Esophagus squamous epithelium (tissue), 5 donors: ENCODE measurements at places on chromosomes 16 and 17.
A peak's percentile ranks its signal among the peaks of the same experiment; 100 is the strongest.

- peaks cover 11% of the 10 kb centered on the region for H3K36me3 ChIP-seq
- no peak overlapping the region for H3K27ac ChIP-seq
- no peak for DNase-seq
- peaks cover 19% of the 10 kb centered on the region for H3K27me3 ChIP-seq
- H3K4me1 ChIP-seq, result peaks cover 41% of the 10 kb centered on the region
- H3K4me3 ChIP-seq, result no peak overlapping the region
Measured at GRCh38 chr16:556474-557173, 3.6 kb upstream of the PRR35 start.

- no peak overlapping the region for H3K4me3 ChIP-seq
- DNase-seq, result no peak
- H3K27me3 ChIP-seq, result no peaks in the 10 kb centered on the region
- no peak overlapping the region for H3K27ac ChIP-seq
- no peaks in the 10 kb centered on the region for H3K4me1 ChIP-seq
Measured at GRCh38 chr17:39845052-39845846, 18.9 kb downstream of the IKZF3 start.

- H3K27ac ChIP-seq, result no peak overlapping the region
- H3K4me1 ChIP-seq, result no peaks in the 10 kb centered on the region
- H3K27me3 ChIP-seq, result no peaks in the 10 kb centered on the region
- H3K4me3 ChIP-seq, result no peak overlapping the region
Measured at GRCh38 chr17:73201215-73202069, 8.6 kb downstream of the COG1 start.

- H3K36me3 ChIP-seq, result no peaks in the 10 kb centered on the region
- H3K4me3 ChIP-seq, result no peak overlapping the region
- peaks cover 7% of the 10 kb centered on the region for H3K4me1 ChIP-seq
- no peaks in the 10 kb centered on the region for H3K27me3 ChIP-seq
- no peak overlapping the region for H3K27ac ChIP-seq
Measured at GRCh38 chr16:57579361-57579665, 36.9 kb downstream of the ADGRG5 start.

GRCh38 chr17:3963237-3964201, 718 bp downstream of the ATP2A3 start:
- peak; percentile 57 for DNase-seq
- H3K27me3 ChIP-seq, result peaks cover 6% of the 10 kb centered on the region
- peak overlapping the region; percentile 66 for H3K27ac ChIP-seq
- H3K4me1 ChIP-seq, result peaks cover 28% of the 10 kb centered on the region
- H3K4me3 ChIP-seq, result peak overlapping the region; percentile 43
- no peaks in the 10 kb centered on the region for H3K36me3 ChIP-seq

DNA sequence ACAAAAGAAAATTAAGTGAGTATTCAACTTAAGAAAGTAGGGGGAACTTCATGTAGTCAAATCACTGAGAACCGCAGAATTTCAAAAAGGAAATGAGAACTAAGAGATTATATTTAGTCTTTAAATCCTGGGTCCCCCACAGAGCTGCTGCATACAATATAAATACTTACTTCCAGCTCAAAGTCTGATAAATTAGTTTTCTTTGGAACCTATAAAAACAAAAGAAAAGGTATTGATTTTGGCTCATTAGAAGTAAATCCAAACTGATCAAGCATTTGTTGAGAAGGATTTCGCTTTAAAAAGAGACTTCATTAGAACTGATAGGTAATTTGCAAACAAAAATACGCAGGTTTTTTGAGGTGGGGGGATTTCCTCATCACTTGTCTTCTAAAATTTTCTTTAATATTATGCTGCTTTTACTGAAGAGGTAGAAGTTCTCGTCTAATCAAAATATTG, 21.9 kb downstream of the PARN start:
- no peak overlapping the region for H3K27ac ChIP-seq
- H3K4me3 ChIP-seq, result no peak overlapping the region
- H3K4me1 ChIP-seq, result no peaks in the 10 kb centered on the region
- H3K27me3 ChIP-seq, result no peaks in the 10 kb centered on the region
- H3K36me3 ChIP-seq, result peaks cover 23% of the 10 kb centered on the region
- DNase-seq, result no peak

- H3K4me1 ChIP-seq, result no peaks in the 10 kb centered on the region
- DNase-seq, result no peak
- no peaks in the 10 kb centered on the region for H3K27me3 ChIP-seq
- no peak overlapping the region for H3K27ac ChIP-seq
- H3K4me3 ChIP-seq, result no peak overlapping the region
Measured at GRCh38 chr17:12053552-12053951, 32.9 kb downstream of the MAP2K4 start.

DNA sequence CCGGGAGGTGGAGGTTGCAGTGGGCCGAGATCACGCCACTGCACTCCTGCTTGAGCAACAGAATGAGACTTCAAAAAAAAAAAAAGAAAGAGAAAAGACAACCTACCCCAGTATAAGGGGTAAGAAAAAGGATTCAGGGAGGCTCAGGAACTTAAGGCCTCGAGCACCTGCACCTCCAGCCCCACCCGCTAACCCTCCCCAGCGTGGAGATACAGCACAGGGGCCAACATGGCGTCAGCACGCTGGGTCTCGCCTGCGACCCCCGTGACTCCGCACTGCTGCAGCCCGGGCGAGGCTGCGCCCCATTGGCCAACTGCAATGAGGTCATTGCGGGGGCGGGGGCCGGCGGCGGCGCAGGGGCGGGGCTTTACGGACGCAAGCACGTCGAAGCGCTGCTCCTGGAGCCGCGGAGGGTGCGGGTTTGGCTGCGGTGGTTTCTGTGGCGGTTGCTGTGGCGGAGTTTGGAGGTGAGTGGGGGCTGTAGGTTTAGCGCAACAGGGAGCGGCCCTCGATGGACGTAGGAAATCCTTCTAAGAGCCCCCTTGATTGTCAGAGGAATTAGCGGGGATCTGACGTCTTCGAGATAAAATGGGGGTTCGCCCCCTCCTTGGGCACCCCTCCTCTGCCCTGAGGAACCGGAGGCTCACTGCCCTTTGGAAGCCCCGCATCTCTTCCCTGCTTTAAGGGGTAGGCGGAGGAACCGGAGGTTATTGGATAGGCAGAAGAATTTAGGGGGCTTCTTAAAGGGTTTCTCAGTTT, at the start of gene ATP6V0A1:
Gene ATP6V0A1 (plus strand): TSS at position 382 of the 759 bp plus-strand sequence. CDS start 2,017 bp downstream, outside the sequence.
- peaks cover 23% of the 10 kb centered on the region for H3K4me1 ChIP-seq
- H3K36me3 ChIP-seq, result peaks cover 29% of the 10 kb centered on the region
- H3K27me3 ChIP-seq, result no peaks in the 10 kb centered on the region
- peak within 1 kb of the TSS; percentile 99 for H3K27ac ChIP-seq
- peak within 1 kb of the TSS; percentile 81 for H3K4me3 ChIP-seq

GRCh38 chr17:32551186-32551955, 64.6 kb downstream of the CDK5R1 start:
- H3K4me3 ChIP-seq, result no peak overlapping the region
- no peaks in the 10 kb centered on the region for H3K27me3 ChIP-seq
- peaks cover 56% of the 10 kb centered on the region for H3K4me1 ChIP-seq
- H3K36me3 ChIP-seq, result no peaks in the 10 kb centered on the region
- peak overlapping the region; percentile 83 for H3K27ac ChIP-seq

- peaks cover 45% of the 10 kb centered on the region for H3K4me1 ChIP-seq
- H3K27me3 ChIP-seq, result no peaks in the 10 kb centered on the region
- H3K27ac ChIP-seq, result peak overlapping the region; percentile 93
- DNase-seq, result no peak
Measured at GRCh38 chr16:3458852-3459361, 15.4 kb downstream of the NAA60 start.

DNA sequence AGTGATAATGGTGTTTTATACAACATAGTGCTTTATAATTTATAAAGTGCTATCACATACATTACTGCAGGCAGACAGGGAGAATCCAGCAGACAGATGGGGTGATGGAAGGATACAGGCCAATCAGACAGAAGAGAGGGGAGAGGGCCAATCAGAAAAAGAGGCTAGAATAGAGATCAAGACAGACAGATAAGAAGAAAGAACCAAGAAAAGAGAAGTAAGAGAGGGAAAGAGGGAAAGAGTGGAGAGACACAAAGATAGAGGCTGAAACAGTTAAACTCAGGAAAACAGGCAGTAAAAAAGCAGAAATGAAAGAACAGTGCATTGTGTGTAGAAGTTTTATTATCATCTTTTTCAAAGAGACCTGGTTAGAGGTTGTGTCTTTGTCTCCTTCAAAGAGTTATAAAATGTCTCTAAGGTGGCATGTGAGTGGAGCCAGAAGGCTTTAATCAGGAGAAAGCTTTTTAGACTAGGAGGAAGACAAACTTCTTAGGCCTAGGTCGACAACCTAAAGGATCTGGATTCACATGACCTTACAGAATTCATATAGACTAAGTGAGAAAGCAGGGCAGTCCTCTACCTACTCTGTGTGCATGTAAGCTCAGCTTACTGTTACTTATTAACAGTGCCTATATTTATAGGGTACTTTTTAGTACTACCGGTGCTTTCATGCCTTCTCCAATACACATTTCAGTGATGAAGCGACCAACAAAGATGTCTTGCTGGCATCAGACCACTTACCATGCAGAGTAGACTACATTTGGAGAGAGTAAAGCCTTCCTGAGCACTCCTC, 8.3 kb upstream of the CHD3 start:
- H3K4me1 ChIP-seq, result peaks cover 16% of the 10 kb centered on the region
- H3K27me3 ChIP-seq, result no peaks in the 10 kb centered on the region
- H3K27ac ChIP-seq, result no peak overlapping the region
- no peak overlapping the region for H3K4me3 ChIP-seq

GRCh38 chr16:56964243-56965148, 2.7 kb downstream of the CETP start:
- no peaks in the 10 kb centered on the region for H3K36me3 ChIP-seq
- H3K27ac ChIP-seq, result no peak overlapping the region

GRCh38 chr16:89711601-89712273, 9.0 kb downstream of the VPS9D1 start:
- no peak for DNase-seq
- H3K4me1 ChIP-seq, result peaks cover 7% of the 10 kb centered on the region
- no peaks in the 10 kb centered on the region for H3K27me3 ChIP-seq
- peaks cover 29% of the 10 kb centered on the region for H3K36me3 ChIP-seq
- peak overlapping the region; percentile 41 for H3K4me3 ChIP-seq
- H3K27ac ChIP-seq, result peak overlapping the region; percentile 22

- H3K27me3 ChIP-seq, result no peaks in the 10 kb centered on the region
- H3K27ac ChIP-seq, result peak overlapping the region; percentile 42
- H3K36me3 ChIP-seq, result no peaks in the 10 kb centered on the region
- DNase-seq, result no peak
- no peak overlapping the region for H3K4me3 ChIP-seq
Measured at GRCh38 chr17:1612400-1612799, 16.2 kb downstream of the SLC43A2 start.

- peaks cover 9% of the 10 kb centered on the region for H3K4me1 ChIP-seq
- peak overlapping the region; percentile 96 for H3K27ac ChIP-seq
- H3K27me3 ChIP-seq, result no peaks in the 10 kb centered on the region
- H3K4me3 ChIP-seq, result peak overlapping the region; percentile 63
- no peaks in the 10 kb centered on the region for H3K36me3 ChIP-seq
Measured at GRCh38 chr16:56625943-56626654, 518 bp downstream of the MT1E start.

GRCh38 chr17:66446419-66446818, 144.0 kb downstream of the PRKCA start:
- H3K4me1 ChIP-seq, result peaks cover 2% of the 10 kb centered on the region
- no peaks in the 10 kb centered on the region for H3K36me3 ChIP-seq
- H3K27ac ChIP-seq, result no peak overlapping the region
- no peak for DNase-seq
- no peak overlapping the region for H3K4me3 ChIP-seq

GRCh38 chr16:25109643-25110042, 1.9 kb upstream of the LCMT1 start:
- H3K27me3 ChIP-seq, result no peaks in the 10 kb centered on the region
- no peak for DNase-seq
- no peak overlapping the region for H3K4me3 ChIP-seq
- peak overlapping the region; percentile 93 for H3K27ac ChIP-seq

- H3K27me3 ChIP-seq, result peaks cover 63% of the 10 kb centered on the region
- H3K27ac ChIP-seq, result no peak overlapping the region
- H3K36me3 ChIP-seq, result no peaks in the 10 kb centered on the region
- DNase-seq, result no peak
Measured at GRCh38 chr16:22814711-22815105, 746 bp downstream of the HS3ST2 start.

DNA sequence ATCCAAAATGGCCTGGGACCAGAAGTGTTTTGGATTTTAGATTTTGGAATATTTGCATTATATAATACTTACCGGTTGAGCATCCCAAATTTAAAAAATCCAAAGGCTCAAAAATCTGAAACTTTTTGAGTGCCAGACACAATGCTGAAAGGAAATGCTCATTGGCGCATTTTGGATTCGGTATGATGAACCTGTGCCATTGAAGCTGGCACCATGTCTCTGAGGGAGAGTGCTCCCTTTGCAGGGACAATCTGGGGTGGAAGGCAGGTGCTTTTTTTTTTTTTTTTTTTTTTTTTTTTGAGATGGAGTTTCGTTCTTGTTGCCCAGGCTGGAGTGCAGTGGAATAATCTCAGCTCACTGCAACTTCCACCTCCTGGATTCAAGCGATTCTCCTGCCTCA, 17.7 kb downstream of the SMTNL2 start:
- no peak overlapping the region for H3K4me3 ChIP-seq
- H3K36me3 ChIP-seq, result no peaks in the 10 kb centered on the region
- H3K27ac ChIP-seq, result no peak overlapping the region
- DNase-seq, result no peak
- peaks cover 60% of the 10 kb centered on the region for H3K4me1 ChIP-seq

GRCh38 chr16:75745242-75745641, 19.0 kb upstream of the CPHXL start:
- H3K4me3 ChIP-seq, result no peak overlapping the region
- H3K4me1 ChIP-seq, result peaks cover 11% of the 10 kb centered on the region
- H3K27ac ChIP-seq, result no peak overlapping the region
- no peaks in the 10 kb centered on the region for H3K36me3 ChIP-seq
